ENCODE measurements at places on chromosomes 3 and 15. TPM values are rescaled to one million over a fixed set of nuclear protein-coding genes. Genes with fewer than 3 reads are reported as not detected.

GRCh38 chr15:50904211-50904610, 4.3 kb upstream of the AP4E1 start:
- no peak for DNase-seq

DNA sequence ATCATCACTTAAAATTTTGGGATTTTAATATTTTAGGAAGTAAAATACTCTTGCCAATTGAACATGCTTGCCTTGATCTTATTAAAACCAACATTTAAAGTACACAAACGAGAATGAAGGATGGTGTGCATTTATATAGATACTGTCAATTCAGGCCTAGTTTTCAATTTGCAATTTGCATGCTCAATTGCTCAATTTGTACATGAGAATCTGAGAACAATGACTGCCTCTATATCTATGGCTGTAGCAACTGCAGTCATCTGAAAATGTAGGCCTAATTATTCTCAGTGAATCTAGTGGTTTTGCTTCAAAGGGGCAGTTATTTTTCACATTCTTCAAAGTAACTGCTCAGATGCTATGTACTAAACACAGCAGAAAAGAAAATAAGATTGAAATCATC, 18.8 kb downstream of the ZBBX start:
- no peak for DNase-seq

The SCN11A gene
- total RNA-seq: under 0.01 TPM

DNA sequence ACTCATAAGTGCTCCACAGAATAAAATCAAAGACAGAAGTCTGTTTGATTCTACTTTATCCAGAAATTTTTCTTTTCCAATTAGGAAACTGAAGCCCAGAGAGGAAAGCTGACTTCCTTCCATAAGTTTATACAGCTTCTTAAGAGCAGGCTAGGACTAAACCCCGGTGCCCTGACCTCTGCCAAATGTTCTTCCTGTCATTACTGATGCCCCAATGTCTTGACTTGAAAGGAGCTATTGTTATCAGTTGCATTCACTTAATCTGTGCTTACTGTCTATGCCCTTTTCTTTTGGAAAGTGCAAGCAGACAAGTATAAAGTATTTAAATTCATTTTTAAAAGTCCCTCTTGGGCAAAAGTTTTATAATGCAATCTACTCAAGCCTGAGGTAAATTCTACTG, 18.1 kb downstream of the CD200 start:
- DNase-seq: no peak

DNA sequence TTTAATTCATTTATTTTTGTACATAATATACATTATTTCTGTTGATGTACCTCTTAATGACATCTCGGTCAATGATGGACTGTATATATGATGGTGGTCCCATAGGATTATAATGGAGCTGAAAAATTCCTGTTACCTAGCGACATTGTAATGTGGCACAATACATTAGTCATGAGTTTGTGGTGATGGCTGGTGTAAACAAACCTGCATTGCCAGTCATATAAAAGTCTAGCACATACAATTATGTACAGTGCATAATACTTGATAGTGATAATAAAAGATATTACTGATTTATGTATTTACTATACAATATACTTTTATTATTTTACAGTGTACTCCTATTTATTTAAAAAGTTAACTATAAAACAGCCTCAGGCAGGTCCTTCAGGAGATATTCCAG, 15.1 kb downstream of the TTC14 start:
- DNase-seq: peak; percentile 8

DNA sequence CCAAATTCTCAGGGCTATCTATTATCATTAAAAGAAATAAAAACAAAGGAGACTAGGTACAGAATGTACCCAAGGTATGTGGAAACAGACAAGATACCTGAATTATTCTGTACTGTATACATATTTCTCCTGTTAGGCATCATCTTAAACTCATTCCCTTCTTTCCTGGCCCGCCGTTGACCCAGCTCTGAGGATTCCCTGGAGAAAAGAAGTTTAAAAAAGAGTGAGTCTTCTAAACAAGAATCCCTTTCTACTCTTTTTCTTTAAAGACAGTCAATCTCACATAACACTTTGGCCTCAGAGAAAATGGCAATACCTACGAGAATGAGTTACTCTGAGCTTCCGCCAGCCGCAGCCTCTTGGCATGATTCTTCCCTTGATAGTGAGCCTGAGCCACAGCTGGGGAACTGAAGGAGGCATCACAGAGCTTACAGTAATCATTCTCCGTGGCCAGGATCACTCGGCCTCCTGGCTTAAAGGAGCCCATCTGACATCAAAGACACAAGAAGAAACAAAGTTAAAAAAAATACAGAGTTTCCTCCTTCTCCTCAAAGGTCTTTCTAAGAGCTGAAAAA, 44.2 kb downstream of the ZMAT3 start:
- DNase-seq: peak; percentile 84

GRCh38 chr3:170204509-170204908, 17.7 kb upstream of the PRKCI start:
- DNase-seq: no peak

- no peak for DNase-seq
Observed at GRCh38 chr3:193673845-193674244, 80.8 kb downstream of the OPA1 start.

DNA sequence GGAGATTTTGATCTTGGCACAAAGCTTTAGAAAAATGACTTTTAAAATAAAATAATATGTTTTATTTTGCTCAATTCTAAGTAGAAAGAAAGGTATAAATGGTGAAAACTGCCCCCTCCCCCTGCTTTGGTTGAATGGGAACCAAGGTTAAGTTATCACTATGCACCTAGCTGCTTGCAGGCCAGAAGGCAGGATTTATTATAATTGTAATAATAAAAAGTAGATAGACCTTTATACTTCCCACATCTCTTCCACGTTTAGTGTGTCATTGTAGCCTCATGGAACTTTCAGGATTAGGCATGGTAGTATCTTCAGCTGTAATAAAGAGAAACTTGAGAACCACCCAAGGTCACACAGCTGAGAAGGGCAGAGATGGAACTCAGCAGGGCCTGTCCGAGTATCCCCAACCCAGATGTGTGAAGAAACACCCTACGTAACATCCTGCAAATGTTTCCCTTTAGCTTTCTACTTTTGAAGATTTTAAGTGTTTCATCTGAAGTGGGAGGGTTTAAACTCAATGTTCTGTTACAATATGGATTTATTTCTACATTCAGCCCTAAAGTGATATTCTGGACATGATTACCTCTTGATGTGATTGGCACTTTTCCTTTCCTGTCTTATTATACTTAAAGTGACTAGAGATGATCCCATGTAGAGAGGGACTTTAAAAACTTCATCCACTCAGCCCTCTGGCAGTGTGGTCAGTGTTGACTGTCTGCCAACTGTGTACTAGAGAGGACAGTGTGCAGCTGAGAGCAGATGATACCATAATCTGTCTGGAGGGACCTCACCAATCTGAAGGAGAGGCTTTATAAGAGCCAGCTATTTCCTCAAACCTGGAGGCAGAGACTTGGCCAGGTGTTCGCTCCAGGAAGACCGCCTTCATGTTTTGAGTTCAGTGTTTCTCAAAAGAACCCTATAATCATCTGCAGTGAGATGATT, 282.5 kb upstream of the TRIM42 start:
- no peak for DNase-seq

The UNC13C gene
- not detected for total RNA-seq

GRCh38 chr15:46901001-46901400, 816.3 kb upstream of the SEMA6D start:
- DNase-seq: no peak

GRCh38 chr3:25107918-25108617, 320.0 kb upstream of the RARB start:
- DNase-seq: no peak

DNA sequence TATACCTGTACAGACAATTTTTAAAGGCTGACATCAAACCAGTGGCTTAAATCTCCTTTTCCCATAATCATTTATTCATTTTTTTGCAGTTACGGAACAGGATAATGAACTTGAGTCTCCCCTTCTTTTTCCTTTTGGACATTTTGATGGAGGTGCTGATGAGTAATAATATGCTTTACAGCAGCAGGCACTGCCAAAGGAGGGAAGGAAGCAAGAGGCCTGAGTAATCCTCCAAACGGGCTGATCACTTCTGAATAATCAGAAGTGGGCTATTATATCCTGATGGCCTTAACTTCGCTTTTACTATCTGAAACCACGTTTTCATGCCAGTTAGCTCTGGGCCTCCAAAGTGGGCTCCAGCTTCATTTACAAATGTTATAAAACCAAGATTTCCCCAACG, 527.2 kb downstream of the FOXP1 start:
- DNase-seq: peak; percentile 70

DNA sequence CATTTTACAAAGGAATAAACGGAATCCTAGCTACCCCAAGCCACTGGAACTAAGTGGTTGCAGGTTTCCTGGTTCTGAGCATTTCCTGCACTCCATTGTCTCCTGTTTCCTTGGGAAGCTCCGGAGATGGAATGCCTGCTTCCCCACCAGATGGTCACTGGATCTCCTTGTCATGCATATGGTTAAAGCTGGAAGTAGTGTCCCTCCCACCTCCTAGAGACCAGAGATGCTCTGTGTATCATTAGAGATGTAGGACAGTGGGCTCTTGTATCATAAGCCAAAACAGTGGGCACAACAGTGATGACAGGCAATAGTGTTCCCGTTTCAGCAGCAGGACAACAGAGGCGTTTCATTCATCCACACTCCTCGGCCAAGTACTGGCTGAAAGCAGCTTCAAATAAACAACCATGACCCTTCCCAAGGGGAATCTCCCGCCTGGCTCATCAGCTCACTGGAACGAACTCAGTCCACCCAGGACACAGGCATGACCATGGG, 136.2 kb upstream of the EIF1B start:
- no peak for DNase-seq

- no peak for DNase-seq
Observed at GRCh38 chr3:172236771-172237742, 197.7 kb downstream of the FNDC3B start.

GRCh38 chr3:143134471-143134870, 14.9 kb downstream of the CHST2 start:
- no peak for DNase-seq

DNA sequence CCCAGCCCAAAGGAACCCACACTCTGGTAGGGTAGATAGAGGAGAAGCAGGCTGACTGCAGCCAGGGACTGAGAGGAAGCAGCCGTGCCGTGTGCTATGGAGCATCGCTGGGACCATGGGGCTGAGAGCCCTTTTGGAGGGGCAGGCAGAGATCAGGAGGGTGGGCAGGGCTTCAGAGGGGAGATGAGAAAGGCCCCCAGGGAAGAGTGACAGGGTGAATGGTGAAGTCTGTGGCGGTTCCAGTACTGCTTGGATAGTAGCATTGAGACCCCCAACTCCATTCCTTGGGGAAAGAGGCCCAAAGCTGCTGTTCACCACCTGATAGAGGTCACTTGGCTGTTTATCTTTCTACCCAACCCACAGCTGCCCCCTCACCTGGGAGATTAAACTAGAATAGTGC, 80.0 kb upstream of the MRPS22 start:
- no peak for DNase-seq

DNA sequence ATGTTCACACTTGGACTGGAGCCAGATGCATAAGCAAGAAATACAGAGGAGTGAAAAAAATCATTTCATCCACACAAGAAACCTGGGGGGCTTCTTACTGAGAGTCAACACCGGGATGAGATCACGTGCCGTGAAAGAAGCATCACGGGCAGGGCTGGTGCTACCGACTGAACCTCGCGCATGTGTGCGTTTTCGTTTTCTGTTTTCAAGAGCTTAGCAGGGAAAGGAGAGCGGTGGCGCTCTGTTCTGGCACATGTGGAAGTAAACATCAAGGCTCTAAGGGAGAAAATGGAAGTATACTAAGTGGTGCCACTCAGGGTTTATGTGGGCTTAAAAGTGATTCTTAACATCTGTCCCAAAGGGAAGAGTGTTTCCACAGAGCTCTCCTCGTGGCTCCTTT, 55.9 kb downstream of the VGLL4 start:
- no peak for DNase-seq

The COX17 gene
- total RNA-seq: 21.0 TPM

The NME9 gene
- total RNA-seq: not detected

GRCh38 chr3:196631682-196632045, 7.8 kb upstream of the NRROS start:
- DNase-seq: peak; percentile 7

DNA sequence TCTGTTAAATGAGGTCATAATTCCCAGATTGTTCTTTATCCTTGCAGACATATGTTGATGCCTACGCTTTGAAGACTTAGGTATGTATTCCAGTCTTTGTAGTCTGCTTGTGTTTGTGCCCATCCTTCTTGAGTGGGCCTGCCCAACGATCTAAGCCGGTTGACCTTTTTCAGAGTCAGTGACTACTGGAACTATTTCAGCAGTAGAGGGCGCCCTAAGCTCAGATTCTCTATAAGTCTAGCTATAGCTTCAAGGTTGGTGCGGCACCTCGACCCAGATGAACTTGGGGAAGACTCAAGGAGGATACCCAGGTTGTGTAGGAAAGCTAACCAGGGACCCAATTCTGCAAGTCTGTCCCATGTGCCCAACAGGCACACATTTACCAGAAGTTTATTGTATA, 228.8 kb upstream of the PPP2R3A start:
- no peak for DNase-seq

DNA sequence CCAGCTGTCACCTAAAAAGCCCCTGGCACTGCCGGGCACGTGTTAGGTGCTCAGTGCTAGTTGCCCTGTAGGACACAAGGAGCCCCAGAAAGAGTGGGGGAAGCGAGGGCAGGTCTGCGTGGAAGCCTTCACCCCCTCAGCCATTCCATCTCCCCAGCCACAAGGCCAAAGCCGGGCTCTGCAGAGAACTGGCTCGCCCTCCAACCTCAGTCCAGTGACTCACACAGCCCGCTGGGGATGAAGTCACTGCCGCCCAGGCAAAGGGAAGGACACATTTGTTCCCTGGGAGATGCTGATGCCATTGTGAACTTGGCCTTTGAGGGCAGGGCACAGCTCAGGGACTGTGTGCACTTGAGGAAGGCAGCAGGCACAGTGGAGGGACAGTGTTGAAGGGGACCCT, 48.1 kb downstream of the IQSEC1 start:
- peak; percentile 76 for DNase-seq

The ADAMTS17 gene
- total RNA-seq: 0.17 TPM

DNA sequence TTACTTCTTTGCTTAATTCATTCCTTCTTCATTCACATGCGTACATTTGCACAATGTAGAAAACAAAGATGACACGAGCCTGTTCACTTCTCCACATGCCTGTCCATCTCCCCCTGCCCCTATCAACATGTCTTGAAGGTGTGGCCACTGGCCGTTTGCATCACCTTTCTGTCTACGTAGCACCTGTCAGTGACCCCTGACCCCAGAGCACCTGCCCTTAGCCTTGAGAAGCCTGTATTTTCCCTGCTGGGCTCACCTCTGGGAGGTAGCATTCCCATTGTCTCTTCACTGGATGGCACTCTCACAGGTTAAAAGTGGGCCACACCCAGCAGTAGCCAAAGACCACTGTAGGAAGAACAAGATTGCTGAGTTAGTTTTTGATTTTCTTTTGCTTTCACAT, 234.1 kb downstream of the THSD4 start:
- DNase-seq: no peak

The MEGF11 gene
- total RNA-seq: under 0.01 TPM

Measured in fibroblast of lung (primary cell).